Breast epithelium (tissue), 4 donors: ENCODE measurements at places on chromosomes 7 and 10.

DNA sequence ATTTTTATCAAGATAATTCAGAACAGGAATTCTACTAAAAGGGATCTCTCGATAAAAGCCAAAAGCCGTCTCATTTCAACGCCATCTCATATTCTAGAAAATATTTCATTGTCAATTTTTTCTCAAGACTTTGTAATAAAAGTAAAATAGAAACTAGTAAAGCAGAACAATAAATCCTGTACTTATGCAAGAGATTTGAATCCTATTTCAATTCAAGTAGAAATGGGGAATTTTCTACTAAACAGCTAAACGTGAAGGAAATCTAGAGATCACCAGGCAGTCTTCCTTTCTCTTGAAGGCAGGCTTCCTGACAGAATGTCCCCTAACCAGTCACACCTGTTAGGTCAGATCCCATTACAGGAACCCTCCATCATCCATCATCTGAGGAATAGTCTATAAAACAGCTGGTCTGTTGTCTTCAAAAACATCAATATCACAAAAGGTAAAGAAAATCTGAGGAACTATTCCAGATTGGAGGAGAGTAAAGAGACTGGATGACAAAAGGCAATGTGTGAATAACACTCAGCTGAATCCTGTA lies 23.7 kb downstream of the USP6NL start:
- H3K36me3 ChIP-seq: no peaks in the 10 kb centered on the region
- no peaks in the 10 kb centered on the region for H3K27me3 ChIP-seq
- H3K4me3 ChIP-seq: no peak overlapping the region
- no peaks in the 10 kb centered on the region for H3K4me1 ChIP-seq

- H3K36me3 ChIP-seq: peaks cover 5% of the 10 kb centered on the region
- no peaks in the 10 kb centered on the region for H3K27me3 ChIP-seq
- no peak overlapping the region for H3K27ac ChIP-seq
- no peaks in the 10 kb centered on the region for H3K4me1 ChIP-seq
- no peak for DNase-seq
- no peak overlapping the region for H3K4me3 ChIP-seq
These were observed 36.3 kb downstream of the POT1 start for GRCh38 chr7:124893140-124893827.

DNA sequence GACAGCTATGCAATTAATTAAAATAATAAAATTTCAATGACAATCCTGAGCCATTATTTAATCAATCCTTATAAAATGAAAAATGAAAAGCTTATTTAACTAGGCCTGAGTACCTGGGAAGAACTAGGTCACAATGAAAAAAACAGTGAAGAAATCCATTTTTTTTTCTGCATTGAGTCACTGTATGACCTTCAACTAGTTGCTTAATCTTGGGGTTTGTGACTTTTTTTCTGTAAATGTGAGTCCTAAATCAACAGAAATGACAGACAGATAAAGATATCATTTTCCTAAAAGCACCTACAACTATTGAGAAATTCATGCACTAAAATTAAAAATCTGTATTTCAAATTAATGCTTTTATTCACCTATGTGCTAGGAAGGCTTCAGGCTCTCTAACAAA lies 96.8 kb downstream of the TMEM26 start:
- no peak overlapping the region for H3K4me3 ChIP-seq
- H3K4me1 ChIP-seq: no peaks in the 10 kb centered on the region
- H3K27me3 ChIP-seq: no peaks in the 10 kb centered on the region
- no peaks in the 10 kb centered on the region for H3K36me3 ChIP-seq
- H3K27ac ChIP-seq: no peak overlapping the region

GRCh38 chr7:74284781-74285259 lies 4.4 kb upstream of the CLIP2 start:
- H3K36me3 ChIP-seq: no peaks in the 10 kb centered on the region
- H3K4me3 ChIP-seq: no peak overlapping the region

DNA sequence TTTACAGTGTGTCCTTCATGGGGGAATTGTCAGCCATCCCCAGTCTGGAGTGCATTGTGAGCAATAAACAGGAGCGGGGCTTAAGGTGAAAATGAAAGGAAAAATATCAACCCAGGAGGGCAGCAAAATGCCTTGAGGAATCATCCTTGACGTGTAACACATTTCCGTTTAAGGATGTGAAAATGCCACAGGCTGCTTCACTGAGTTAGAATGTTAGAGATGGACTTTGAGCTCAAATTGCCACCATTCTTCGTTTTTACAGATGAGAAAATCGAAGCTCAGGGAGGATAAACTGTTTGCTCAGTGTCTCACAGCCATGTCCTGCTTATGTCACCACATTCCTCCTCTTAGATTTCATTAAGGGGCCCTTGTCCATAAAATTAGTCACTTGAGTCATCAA lies 23.1 kb downstream of the SORCS3 start:
- H3K4me1 ChIP-seq: no peaks in the 10 kb centered on the region
- no peak overlapping the region for H3K27ac ChIP-seq
- no peak for DNase-seq
- H3K36me3 ChIP-seq: no peaks in the 10 kb centered on the region

DNA sequence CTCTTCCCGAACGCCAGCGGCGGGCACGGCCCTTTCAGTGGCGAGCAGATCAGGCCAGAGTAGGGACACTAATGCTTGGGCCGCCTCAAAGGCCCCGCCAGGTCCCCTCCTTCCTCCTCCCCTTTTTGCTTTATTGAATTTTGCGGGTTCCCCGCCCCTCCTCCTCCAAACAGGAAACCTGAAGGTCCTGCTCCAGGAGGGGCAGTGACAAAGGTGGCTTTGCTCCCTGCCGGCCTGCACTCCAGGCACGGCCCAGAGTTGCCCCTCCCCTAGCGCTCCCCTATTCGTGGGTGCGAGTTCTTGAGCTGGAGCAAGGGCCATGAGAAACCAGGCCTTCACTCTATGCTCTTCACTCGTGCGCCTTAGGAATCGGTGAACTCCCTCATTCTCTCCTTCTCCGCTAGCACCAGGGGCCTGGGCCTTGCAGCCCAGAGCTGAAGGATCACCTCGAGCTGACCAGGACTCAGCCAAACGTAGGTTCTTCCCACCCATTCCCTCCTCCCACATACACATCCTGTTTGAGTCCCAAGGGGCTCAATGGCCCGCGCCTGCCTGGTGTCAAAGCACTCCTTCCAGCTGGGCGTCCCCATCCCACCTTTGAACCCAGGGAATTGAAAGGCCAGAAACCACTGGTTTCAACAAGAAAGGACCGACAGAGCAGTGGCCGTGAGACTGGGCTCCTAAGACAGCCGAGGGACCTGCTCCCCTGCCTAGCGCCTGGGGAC lies 619 bp upstream of the HOXA6 start:
- peak overlapping the region; percentile 51 for H3K4me3 ChIP-seq
- H3K27ac ChIP-seq: peak overlapping the region; percentile 95
- H3K27me3 ChIP-seq: peaks cover 4% of the 10 kb centered on the region

- DNase-seq: no peak
- H3K4me3 ChIP-seq: no peak overlapping the region
- no peaks in the 10 kb centered on the region for H3K27me3 ChIP-seq
- H3K27ac ChIP-seq: no peak overlapping the region
- no peaks in the 10 kb centered on the region for H3K4me1 ChIP-seq
- H3K36me3 ChIP-seq: no peaks in the 10 kb centered on the region
These were observed 65.2 kb upstream of the FAM133B start for GRCh38 chr7:92655346-92655884.

GRCh38 chr10:47326306-47326926 lies 4.2 kb downstream of the GDF2 start:
- DNase-seq: no peak
- H3K36me3 ChIP-seq: no peaks in the 10 kb centered on the region
- no peaks in the 10 kb centered on the region for H3K27me3 ChIP-seq
- no peak overlapping the region for H3K4me3 ChIP-seq
- H3K4me1 ChIP-seq: no peaks in the 10 kb centered on the region

- H3K27ac ChIP-seq: no peak overlapping the region
- H3K27me3 ChIP-seq: no peaks in the 10 kb centered on the region
- H3K4me3 ChIP-seq: no peak overlapping the region
- H3K36me3 ChIP-seq: no peaks in the 10 kb centered on the region
These were observed 92.5 kb downstream of the POU6F2 start for GRCh38 chr7:39069896-39070881.

- no peaks in the 10 kb centered on the region for H3K4me1 ChIP-seq
- H3K27ac ChIP-seq: no peak overlapping the region
- H3K27me3 ChIP-seq: no peaks in the 10 kb centered on the region
- DNase-seq: no peak
These were observed 47.5 kb downstream of the WIPF3 start for GRCh38 chr7:29853789-29854188.

DNA sequence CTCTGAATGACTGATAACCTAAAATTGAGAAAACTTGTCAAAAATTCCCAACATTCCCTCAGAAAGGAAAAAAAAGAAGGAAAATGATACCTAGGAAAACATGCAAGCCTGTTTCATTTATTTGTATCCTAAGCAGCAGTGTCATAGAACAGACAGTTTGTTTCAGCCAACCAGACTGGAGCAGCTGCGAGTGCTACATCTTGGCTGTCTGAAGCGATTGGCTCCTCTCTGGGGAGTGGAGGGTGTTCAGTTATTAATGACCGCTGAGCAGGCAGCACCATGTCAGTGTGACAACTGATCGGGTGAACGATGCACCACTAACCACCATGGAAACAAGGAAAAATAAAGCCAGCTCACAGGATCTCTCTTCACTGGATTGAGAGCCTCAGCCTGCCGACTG lies at the start of gene LRRN3:
Gene LRRN3, plus strand, starts transcription at position 282 of the 400 bp plus-strand sequence. CDS start 31,646 bp downstream, outside the sequence.
- H3K36me3 ChIP-seq: no peaks in the 10 kb centered on the region
- H3K27me3 ChIP-seq: no peaks in the 10 kb centered on the region
- no peak within 1 kb of the TSS for H3K27ac ChIP-seq
- H3K4me3 ChIP-seq: peak within 1 kb of the TSS; percentile 27
- no peaks in the 10 kb centered on the region for H3K4me1 ChIP-seq

DNA sequence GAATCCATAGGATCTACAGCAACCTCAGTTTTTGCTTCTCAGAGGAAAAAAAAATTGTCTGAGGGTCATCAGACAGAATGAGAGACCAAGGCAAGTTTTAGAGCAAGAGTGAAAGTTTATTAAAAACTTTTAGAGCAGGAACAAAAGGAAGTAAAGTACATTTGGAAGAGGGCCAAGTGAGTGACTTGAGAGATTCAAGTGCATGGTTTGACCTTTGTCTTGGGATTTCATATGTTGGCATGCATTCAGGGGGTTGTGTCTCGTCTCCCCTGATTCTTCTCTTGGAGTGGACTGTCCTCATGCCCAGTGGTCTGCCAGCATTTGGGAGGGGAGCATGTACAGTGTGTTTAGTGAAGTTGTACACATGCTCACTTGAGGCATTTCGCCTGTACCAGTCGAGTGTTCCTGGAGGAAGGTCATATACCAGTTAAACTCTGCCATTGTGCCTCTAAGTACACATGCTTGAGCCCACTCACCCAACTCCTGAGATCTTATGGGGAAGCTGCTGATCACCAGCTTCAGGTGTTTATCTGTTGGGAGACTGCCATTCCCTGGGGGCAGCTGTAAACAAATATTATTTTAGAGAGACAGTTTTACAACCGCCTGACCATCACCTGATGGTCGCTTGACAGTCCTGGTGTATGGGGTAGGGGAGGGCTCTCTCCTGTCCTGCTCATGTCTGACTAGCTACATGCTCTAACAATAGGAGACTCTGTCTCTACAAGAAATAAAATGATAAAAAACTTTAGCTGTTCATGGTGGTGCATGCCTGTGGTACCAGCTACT lies 109.4 kb downstream of the EEPD1 start:
- no peak overlapping the region for H3K4me3 ChIP-seq
- H3K27me3 ChIP-seq: no peaks in the 10 kb centered on the region
- no peak overlapping the region for H3K27ac ChIP-seq
- H3K36me3 ChIP-seq: no peaks in the 10 kb centered on the region

DNA sequence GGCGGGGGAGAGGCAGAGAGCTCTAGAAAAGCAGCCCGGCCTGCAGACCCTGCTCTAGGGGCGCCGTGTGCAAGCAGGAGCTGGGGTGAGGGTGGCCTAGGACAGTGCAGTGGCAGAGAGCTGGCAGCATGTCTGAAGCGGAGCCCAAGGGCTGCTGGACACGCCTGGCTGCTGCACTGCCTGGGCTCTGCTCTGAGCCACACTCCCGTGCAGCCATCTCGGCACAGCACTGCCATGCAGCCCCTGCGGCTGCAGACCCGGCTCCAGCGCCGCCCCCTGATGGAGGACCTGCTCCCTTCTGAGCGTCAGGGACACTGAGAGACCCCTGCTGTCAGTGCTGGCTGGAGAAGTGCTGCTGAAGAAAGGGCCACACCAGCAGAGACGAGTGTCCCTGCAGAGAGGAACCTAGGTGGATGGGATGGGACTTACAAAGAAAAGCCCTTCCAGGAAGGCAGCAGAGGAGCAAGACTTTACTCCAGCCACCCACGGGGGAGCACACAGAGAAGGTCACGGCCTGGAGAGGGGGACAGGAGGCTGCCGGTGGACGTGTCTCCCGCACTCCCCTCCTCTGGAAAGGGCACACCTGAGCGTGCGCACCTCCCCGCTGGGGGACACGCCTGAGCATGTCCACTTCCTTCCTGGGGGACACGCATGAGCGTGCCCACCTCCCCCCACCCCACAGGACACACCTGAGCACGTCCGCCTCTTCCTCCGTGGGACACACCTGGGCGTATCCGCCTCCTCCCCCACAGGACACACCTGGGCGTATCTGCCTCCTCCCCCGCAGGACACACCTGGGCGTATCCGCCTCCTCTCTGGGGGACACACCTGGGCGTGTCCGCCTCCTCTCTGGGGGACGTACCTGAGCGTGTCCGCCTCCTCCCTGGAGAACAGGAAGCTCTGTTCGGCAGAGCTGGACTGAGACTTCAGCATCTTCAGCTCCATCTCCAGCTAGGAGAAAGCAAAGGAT lies 252.9 kb downstream of the MAD1L1 start:
- no peaks in the 10 kb centered on the region for H3K27me3 ChIP-seq
- H3K4me3 ChIP-seq: no peak overlapping the region
- H3K4me1 ChIP-seq: no peaks in the 10 kb centered on the region

DNA sequence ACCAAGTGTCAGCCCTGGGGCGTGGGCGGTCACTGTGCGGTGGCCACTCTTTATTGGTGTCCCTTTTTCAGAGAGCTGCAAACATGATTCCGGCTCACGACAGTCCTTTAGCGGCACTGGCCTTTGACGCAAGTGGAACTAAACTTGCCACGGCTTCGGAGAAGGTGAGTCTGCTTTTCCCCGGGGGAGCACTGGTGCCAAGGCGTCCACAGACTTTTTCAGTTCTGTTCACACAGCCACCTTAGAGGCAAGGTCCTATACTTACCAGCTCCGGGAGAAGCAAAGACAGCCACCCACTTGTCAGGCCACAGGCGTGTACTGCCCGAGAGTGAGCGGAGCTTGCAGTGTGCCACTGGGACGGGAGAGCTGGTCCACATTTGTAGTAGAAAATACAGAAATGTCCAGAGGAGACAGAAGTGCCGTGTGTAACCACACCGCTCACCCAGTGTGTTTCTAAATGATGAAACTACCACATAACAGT lies 27.9 kb downstream of the WIPI2 start:
- H3K4me3 ChIP-seq: no peak overlapping the region
- no peak overlapping the region for H3K27ac ChIP-seq
- peaks cover 4% of the 10 kb centered on the region for H3K36me3 ChIP-seq
- DNase-seq: no peak
- no peaks in the 10 kb centered on the region for H3K4me1 ChIP-seq

- H3K27ac ChIP-seq: no peak overlapping the region
- no peak overlapping the region for H3K4me3 ChIP-seq
- H3K27me3 ChIP-seq: no peaks in the 10 kb centered on the region
- H3K36me3 ChIP-seq: no peaks in the 10 kb centered on the region
- no peak for DNase-seq
These were observed 16.9 kb upstream of the FIGNL1 start for GRCh38 chr7:50466815-50467585.
